Stimulated activated CD4-positive, alpha-beta T cell treated with anti-CD3 and anti-CD28 coated beads, TNF-alpha, amount 100 ng/mL, for 48 hours (primary cell): ENCODE measurements at places on chromosomes 12 and 14.
A peak's percentile ranks its signal among the peaks of the same experiment; 100 is the strongest.

DNA sequence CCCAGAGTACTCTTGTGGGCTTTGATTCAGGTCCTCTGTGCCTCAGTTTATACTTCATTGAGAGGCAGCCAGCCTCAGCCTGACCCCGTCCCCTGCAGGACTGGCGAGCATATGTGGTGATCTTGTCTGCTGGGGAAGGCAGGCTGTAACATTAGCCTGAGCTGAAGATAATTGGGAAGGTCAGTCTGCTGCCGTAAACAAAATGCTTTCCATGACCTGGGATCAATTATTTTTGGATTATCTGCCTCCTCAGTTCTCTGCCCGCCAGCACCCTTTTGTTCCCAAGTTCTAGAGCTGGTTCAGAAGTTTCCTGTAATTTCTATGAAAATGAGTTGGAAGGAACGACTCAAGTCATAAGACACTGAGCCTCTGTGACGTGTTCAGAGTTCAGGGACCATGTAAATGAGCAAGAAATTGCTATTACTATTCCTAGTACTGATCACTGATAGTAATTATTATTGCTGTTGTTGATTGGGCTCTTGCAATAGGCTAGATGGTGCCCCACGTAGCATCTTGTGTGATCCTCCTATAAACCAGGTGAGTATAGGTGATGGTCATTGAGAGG lies 4.5 kb downstream of the ORAI1 start:
- no peak for DNase-seq

- no peak for DNase-seq
Measured at GRCh38 chr14:94571395-94571794, 9.8 kb upstream of the SERPINA5 start.

DNA sequence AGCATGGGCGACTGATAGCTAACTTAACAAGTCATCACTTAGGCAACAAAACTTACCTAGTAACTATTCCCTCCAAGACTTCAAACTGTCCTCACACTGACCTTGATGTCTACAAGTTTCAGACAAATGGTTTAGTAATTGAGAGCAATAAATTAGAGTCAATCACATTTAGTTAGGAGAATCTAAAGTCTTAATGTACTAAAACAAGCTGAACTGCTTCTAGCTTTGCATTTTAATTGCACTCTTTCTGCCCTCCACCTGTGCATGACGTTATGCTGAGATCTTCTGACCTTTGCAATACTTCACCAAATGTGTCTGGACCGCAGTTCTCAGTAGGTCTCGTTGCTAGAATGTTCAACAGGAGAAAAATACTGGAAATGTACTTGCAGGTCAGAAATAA lies 158.0 kb downstream of the PIK3C2G start:
- DNase-seq = no peak

GRCh38 chr12:51011955-51012354 lies 14.2 kb downstream of the SLC11A2 start:
- no peak for DNase-seq

GRCh38 chr12:105212438-105212837 lies 23.5 kb downstream of the APPL2 start:
- DNase-seq = no peak

DNA sequence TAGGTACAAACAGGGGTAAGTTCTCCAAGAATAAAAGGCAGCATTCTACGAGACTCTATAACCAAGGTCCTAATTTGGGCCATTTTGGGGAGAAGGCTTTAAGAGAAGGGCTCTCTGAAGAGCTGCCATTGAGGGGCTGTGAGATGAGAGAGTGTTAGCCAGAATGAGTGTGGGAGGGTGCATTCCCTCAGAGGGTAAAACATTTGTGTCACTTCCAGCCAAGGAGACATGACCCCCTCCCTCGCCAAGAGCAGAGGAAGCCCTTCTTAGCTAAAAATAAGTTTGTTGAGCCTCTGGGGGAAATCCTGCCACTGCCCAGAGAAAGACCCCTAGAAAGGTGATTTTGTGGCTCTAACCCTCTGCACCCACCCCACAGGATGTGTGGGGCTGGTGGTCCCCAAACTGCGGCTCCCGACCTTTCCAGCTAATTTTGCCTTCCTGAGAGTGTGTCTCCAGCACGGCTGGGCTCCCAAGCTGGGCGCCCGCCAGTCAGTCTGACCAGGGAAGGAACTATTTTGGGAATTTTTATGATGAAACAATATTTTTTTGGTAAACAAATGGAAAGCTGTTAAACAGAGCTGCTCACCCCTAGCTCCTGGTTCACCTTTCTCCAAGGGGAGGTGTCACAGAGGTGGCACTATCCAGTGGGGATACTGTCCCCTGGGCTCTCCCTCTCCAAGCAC lies 65.9 kb upstream of the JDP2 start:
- DNase-seq = no peak

DNA sequence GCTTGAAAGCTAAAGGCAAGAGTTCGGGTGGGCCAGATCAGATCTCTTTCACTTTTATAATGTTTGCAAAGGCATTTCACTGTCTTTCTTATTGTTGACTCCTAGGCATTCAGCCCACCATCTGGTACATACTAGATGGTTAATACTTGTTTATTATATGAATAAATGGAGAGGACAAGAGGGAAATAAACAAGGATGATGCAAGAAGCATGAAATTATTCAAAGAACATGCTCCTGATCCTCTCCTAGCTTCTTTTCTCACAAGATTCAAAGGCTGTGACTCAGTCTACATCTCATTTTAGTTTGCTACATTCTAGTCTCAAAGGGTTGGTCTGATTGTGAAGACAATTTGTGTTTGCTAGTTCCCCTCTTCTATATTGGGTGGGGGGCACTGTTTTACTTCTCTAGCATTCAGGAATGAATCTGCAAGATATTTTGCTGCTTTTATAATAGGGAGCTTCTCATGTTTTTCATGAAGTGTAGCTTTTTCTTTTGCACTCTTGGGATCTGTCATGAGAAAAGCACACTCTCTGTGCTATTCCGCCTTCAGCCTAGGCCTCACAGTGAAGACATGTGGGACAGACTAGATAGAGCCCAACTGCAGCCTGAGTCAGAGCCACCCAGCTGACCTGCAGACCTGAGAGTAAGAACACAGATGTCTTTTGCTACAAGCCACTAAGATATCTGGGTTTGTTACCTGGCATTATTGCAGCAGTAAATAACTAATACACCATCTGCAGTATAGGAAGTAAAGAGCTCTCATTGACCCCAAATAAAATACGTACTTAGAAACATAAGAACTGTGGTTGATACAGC lies 65.7 kb downstream of the PTHLH start:
- DNase-seq = no peak

DNA sequence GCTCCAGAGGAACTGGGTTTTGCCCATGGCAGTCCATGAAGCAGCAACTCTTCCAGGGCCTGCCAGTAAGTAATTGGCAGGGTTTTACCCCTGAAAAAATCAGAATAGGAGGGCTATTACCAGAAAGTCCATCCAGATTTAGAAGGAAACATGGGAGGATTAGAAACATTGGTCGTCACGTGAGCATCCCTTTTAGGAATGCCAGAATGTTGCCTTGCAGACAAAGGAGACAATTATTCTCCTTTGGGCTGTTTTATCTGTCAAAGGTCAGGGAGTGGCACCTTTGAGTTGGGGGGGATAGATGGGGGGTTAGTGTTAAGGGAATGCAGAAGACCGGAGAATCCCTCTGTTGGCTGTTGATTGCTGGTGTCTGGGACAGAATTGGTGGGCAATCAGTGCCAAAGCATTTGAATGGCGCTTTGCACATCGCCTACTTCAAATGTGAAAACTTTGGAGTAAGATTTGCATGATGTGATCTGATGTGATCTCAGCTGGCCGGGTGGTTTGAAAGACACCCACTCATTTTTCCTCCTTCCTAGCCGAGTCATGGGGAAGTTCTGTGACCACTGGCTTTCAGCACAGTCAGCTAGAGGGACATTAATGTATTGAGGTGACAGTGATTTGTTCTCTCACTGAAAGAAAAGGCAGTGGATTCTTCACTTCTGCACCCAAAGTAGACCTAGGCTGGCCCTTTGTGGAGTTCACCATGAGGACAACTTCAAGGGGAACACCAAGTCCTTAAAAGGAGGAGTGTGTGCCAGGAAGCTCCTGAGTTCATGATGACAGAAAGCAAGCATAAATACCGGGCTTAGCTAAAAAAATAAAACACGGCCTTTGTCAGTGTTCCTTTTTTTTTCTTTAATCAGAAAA lies 31.4 kb downstream of the FLVCR2 start:
- DNase-seq = no peak

GRCh38 chr12:88299567-88300101 lies 157.5 kb downstream of the TMTC3 start:
- DNase-seq = peak; percentile 49

- no peak for DNase-seq
Measured at GRCh38 chr12:115004470-115005146, 320.6 kb upstream of the TBX3 start.
